ENCODE measurements at places on chromosomes 3 and 15. TPM values are rescaled to one million over a fixed set of nuclear protein-coding genes. Genes with fewer than 3 reads are reported as not detected.
A peak's percentile ranks its signal among the peaks of the same experiment; 100 is the strongest.

UPK1B gene
- not detected for total RNA-seq

DNA sequence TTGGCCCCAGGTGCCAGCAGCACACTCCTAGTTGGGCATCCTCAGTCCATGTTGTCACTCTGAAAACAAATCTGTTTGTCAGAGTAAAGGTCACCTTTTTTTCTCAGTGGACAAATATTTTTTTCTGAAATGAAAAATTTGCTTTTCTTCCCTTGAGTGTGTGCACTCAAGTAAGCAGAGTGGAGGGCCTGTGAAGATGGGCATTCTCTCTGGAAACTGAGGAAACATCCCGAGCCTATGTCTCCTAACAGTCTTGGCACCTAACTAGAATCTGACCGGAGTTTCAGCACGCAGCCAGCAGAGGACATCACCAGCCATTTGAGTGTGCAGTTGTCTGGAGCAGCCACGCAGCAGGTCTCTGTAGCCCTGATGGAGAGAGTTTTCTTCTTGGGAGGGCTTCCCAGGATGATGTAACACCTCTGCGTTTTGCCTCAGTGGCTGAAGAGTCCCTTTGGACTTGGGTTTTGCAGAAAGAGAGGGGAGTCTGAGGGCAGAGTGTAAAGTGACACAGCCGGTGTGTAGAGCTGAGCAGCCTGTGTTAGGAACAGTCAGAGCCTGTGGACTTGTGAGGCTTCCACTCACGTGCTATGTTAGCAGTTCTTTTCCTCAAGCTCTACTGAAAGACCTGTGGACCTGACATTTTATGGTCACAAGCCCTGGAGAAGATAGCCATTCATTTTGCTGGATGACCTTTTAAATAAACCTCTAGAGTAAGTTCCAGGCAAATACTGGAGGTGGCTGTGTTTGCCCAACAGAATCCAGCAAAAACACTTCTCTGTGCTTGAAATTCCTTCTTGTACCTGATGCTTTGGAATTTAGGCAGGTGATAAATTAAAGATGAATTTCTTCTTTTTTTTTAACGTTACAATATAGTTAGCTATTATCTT lies 51.6 kb downstream of the ABHD2 start:
- DNase-seq, result no peak

- peak; percentile 43 for DNase-seq
These were observed 53.8 kb downstream of the SST start for GRCh38 chr3:187616307-187616972.

DNA sequence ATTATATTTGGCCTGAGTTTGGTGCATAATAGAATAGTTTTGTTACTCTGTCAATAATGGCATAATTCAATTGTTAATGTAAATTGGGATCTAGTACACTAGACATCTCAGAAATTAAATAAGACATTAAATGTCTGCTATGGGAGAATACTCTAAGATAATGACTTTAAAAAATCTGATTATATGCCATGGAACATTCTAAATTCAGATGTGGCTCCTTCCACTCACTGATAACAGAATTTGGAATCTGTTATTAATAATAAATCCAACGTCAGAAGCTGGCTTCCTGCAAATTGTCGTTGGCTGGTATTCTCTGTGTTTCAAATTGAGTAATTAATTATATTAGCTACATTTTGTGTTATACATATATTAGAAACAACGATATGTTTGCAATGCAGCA lies 258.1 kb downstream of the CNTN6 start:
- DNase-seq, result no peak

- peak; percentile 44 for DNase-seq
These were observed 6.0 kb downstream of the PLIN1 start for GRCh38 chr15:89673165-89673512.

GRCh38 chr15:56767315-56767714 lies 34.0 kb upstream of the ZNF280D start:
- no peak for DNase-seq

Measured in neural crest cell (in vitro differentiated cells).